ENCODE measurements at places on chromosomes 13 and 19.

DNA sequence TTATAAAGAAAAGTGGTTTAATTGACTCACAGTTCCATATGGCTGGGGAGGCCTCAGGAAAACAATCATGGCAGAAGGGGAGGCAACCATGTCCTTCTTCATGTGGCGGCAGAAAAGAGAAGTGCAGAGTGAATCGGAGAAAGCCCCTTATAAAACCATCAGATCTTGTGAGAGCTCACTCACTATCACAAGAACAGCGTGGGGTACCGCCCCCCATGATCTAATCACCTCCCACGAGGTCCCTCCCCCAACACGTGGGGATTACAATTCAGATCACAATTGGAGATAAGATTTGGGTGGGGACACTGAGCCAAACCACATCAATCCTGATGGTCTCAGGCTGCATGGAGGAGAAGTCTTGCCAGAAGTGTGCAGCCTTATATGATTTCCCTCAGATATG is 26.0 kb downstream of the TM9SF2 start:
- DNase-seq: no peak

GRCh38 chr19:17873786-17874757 is 2.3 kb downstream of the SLC5A5 start:
- no peak for DNase-seq

DNA sequence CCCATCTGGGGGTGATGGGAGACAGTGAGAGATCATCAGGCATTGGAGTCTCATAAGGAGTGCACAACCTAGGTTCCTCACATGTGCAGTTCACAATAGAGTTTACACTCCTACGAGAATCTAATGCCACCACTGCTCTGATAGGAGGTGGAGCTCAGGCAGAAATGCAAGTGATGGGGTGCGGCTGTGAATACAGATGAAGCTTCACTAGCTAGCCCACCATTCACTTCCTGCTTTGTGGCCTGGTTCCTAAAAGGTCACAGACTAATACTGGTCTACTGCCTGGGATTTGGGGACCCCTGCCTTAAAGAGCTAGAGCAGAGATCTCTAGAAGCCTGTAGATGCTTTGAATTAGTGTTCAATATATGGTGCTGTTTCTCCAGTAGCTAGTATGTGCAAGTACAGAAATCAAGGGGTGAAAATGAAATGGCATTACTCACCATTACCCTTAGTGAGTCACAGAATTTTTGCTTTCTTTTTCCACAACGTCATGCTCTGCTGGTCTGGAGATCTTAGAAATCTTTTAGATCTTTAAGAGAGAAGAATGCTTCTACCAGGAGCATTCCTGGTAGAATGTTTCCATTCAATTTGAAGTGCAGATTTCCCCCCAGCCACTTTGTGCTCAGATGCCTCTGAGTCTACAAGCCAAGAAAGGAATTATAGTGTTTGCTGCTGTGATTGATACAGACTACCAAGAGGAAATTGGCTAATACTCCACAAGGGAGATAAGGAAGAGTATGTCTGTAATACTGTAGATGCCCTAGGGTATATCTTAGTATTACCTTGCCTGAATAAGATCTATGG is 2301.2 kb downstream of the PCDH9 start:
- no peak for DNase-seq

DNA sequence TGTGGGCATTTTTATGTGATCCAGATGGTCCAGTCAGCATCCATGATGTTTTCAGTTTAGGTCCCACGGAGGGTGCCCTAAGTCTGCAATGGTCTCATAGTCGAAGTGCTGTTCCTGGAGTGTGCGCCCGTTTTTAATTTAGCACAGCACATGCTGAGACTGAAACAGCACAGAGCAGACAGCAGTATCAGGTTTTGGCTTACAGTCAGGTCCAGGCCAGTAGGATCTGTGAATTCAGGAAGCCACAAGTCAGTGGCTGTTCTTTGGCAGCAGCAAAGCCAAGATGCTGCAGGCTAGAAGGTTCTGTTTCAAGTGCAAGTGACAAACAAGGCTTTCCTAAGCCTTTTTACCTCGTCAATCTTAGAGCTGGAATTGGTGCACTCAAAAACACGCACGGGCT is 18.3 kb downstream of the FBXO27 start:
- no peak for DNase-seq

- DNase-seq: no peak
Measured at GRCh38 chr19:5950741-5951140, 27.2 kb downstream of the RANBP3 start.

DNA sequence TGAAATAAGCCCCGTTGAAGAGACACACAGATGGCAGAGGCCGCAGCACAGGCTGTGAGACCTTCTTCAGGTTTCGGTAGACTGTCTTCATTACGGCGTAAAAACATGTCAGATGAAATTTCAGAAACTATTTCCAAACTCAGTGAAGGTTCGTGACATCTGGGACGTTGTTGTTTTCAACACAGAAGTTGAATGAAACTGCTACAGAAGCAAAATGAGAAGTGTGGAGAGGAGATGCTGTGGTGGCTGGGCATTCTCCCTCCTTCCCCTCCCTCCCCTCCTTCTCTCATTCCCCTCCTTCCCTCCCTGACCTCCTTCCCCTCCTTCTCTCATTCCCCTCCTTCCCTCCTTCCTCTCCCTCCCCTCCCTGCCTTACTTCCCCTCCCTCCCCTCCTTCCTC is 113.6 kb downstream of the ATP11A start:
- DNase-seq: peak; percentile 14

DNA sequence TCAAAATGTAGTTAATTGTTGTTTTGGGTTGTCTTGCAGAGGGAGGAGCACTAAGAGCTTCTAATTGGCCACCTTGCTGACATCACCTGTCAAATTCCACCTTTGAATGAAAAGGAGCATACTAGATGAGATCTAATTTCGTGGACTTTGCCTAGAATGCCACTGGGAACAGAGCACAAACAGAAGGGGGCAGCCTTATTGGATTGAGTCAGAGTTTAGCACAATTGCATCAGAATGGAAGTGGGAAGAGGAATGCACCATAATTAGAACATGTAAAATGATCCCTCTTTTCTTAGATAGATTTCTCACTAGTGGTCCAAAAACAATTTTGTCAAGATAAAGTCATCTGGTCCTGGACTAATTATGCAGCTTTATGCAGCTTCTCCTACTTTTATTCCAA is 1552.2 kb downstream of the PCDH9 start:
- DNase-seq: no peak

- no peak for DNase-seq
Measured at GRCh38 chr19:49125025-49125731, 5.8 kb downstream of the PPFIA3 start.

DNA sequence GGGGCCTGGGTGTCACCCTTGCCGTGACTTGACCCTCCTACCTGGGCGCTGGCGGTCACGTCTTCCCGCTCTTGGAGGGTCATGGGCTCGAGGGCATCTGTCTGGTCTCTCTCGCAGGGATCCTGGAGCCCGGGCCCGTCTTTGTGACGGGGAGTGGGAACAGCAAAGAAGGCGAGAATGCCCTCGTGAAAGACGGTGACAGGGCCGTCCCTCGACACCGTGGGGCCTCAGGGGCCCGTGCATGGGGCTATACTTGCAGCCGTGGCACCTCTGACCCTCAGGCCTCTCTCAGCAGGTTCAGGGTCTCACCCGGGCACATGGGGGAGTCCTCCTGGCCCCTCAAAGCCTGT is 20.9 kb upstream of the MATK start:
- DNase-seq: no peak

- DNase-seq: no peak
Measured at GRCh38 chr13:54658771-54659170, 1630.2 kb downstream of the OLFM4 start.

DNA sequence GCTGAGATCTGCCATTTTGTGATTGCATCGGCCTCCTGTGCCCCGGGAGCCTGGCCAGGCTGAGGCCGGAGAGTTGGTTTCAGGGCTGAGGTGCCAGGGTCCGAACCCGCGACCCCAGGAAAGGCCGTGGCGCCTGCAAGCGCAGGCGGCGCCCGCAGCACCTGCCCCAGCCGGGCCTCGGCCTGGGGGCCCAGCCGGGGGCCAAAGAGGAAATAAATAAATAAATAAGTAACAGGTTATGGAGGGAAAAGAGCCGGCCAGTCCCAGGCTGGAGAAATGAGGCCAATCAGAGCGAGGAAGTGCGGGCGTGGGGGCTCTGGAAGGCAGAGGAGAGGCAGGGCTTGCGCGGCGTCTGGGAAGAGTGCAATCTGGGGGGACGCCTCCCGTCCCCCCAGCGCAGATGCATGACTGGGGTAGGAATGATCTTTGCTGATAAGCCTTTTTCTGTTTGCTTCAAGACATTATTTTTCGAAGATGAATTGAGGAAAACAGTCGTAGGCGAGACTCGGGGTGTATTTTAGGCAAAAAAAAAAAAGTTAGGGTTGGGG is 145.6 kb upstream of the ZNF536 start:
- no peak for DNase-seq

All from KBM-7 (cell line).